ENCODE measurements at places on chromosomes 1 and 21.
A peak's percentile ranks its signal among the peaks of the same experiment; 100 is the strongest.

- DNase-seq = no peak
Measured at GRCh38 chr1:35971601-35972000, 40.7 kb downstream of the AGO3 start.

- DNase-seq = no peak
Measured at GRCh38 chr1:43267291-43267805, 2.4 kb upstream of the TMEM125 start.

DNA sequence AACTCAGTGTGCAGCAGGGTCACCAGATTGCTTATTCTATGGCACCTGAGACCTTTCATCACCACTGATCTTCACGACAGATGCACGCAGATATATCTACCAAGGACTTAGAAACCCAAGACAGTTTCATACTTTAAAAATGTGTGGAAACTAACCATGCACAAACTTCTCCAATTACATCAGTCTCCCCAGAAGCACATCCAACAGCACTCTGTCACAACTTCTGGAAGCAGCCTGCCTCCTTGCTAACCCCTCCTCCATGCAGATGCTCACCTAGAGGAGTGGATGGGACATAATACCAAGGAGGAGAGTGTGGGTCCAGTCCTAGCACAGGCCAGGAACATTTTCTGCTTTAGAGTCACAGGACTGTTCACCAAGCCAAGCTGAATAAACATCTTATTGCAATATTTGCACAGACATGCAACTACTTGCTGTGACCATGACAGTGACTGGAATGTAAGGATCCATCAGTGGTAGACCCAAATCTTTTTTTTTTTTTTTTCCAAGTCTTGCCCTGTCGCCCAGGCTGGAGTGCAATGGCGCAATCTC, 69.4 kb downstream of the HIVEP3 start:
- no peak for DNase-seq

DNA sequence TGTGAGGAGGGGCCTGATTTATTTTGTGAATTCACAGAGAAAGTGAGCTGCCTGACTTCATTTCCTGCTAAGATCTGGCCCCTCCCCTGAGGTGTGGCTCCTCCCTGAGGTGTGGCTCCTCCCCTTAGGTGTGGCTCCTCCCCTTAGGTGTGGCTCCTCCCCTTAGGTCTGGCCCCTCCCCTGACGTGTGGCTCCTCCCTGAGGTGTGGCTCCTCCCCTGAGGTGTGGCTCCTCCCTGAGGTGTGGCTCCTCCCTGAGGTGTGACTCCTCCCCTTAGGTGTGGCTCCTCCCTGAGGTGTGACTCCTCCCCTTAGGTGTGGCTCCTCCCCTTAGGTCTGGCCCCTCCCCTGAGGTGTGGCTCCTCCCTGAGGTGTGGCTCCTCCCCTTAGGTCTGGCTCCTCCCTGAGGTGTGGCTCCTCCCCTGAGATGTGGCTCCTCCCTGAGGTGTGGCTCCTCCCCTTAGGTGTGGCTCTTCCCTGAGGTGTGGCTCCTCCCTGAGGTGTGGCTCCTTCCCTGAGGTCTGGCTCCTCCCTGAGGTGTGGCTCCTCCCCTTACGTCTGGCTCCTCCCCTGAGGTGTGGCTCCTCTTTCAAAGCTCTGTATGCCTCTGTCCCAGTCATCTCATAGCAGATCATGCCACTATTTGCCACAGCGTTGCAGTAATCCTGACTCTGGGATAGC, 26.9 kb upstream of the LRRC3 start:
- DNase-seq = peak; percentile 67

DNA sequence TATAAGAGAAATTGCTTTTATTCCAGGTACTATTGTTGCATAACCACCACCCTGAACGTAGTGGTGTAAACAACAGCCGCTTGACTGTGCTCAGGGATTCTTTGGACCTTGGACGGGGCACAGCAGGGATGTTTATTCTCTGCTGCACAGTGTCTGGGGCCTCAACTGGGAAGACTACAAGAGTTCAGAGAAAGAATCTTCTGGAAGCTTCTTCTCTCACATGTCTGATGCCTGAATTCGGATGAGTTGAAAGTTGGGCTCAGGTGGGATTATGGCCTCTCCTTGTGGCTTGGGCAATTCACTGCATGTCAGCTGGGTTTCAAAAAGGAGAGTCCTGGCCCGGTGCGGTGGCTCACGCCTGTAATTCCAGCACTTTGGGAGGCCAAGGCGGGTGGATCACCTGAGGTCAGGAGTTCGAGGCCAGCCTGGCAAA, 19.0 kb upstream of the SSBP3 start:
- no peak for DNase-seq

DNA sequence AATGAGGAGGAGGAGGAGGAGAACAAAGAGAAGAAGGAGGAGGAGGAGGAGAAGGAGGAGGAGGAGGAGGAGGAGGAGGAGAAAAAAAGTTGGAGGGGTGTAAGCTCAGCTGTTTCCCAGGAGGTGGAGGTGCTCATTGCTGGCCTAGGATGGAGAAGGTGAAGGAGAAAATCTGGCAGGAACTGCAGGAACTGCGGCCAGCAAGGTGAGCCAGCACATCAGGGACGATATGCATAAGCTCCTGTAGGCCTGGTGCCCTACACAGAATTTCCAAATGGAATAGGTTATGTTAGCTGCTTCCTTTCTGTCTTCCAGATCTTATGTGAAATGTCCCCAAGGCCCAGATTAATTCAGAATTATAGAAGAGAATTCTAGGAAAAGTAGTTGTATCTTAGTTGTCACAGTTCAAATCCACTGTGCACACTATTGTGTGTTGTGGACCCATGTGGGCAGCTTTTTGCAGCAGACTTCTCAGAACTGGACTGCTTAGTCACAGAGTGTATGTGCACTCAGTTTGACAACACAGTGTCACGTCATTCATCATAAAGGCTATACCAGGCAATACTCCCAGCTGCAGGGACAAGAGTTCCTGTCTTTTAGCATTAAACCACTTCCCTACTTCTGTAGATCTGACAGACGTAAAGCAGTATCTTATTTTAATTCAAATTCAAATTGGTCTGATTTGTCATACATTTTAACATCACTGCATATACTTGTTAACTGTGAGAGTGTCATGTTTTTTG, 303.7 kb downstream of the HLX start:
- DNase-seq = no peak

DNA sequence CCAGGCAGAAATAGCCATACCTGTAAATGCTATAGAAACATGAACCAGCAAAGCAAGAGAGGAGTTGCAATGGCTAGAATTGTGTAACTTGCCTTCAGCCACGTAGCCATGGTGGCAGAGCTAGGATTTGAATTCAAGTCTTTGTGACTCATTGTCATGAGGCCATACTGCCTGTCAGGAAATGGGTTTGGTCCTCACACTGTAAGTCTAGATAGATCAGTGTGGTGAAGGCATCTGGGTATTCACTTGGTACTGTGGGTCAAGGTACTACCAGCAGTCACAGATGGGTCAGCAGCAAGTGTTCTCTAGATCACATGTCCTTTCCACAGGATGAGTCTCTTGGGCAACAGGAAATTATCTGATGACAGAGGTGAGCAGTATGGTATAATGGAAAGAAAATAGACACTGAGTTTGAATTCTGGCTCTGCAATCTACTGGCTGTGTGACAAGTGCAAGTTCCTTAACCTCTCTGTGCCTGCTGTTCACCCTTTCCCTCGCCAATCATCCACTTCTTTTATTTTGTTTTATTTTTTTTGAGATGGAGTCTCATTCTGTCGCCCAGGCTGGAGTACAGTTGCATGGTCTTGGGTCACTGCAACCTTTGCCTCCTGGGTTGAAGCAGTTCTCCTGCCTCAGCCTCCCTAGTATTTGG, 36.9 kb downstream of the FGGY start:
- DNase-seq = peak; percentile 17

DNA sequence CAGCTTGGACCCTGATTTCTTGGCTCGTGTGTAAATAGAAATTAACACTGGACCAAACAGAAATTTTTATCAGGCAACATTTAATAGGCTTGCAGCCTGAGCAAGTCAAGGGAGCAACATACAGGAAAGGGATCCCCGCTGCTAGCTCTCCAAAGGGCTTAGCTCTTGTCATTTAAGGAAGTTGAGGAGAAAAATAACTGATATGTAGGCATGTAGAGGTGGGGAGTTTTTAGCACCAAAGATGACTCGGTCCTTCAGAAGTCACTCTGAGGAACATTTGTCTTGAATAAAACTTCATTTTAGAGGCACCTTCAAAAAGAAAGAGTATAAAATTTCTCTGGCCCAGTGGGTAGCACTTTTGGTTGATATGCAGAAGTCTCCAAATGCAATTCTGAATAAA, 27.1 kb downstream of the GBP2 start:
- DNase-seq = no peak

- DNase-seq = no peak
Measured at GRCh38 chr1:165235155-165235776, 121.2 kb downstream of the LMX1A start.

GRCh38 chr1:23751050-23751814, 8.0 kb downstream of the ELOA start:
- DNase-seq = peak; percentile 58

DNA sequence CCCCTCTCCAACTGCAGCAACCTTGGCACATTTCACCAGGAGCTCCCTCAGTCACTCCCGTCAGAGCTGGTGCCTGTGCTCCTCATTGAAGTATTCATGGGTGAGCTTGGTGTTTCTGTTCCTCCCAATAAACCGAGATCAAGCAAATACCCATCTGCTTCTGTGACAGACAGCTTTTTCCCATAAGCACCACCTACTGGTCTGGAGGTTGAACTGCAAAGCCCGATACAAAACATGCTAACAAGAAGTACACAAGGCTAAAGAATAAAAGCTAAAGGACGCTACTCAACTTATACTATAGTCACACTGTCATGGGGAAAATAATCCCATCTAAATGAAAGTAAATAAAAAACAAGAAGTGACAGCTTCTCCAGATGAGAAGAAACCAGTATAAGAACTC, 111.9 kb upstream of the C21orf91 start:
- peak; percentile 18 for DNase-seq

DNA sequence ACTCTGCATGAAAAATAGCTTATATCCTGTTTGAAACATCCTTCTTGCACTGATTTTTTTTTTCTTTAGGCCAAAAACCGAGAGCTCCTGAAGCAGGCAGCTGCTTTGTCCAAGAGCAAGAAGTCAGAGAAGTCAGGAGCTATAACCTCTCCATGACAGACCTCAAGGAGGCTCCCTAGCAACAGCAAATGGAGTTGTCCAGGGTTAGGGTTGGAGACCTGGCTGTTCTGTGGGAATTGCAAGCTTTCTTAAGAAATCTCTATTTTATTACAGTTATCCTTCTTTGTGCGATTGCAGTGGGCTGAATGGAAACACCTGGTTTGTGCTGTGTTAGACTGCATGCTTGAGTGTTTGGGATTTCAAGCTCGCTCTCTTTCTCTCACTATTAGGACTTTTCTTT, 12.6 kb upstream of the STX12 start:
- DNase-seq = no peak

DNA sequence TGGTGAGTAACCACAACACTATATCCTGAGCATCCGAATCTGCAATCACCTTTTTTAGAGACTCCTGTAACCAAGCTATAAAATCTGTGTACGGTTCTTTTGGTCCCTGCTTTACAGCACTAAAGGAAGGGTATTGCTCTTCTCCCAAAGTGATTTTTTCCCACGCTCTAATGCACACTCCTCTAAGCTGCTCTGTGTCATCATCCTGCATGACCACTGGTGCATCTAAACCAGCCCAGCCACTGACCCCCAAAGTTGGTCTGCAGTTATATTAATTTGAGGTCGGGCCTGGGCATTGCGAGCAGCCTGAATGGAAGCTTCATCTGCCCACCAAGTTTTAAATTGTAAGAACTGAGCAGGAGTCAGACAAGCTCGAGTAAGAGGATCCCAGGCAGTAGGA, 480.0 kb downstream of the PTPRU start:
- no peak for DNase-seq

GRCh38 chr1:68551459-68551858, 54.6 kb upstream of the DEPDC1 start:
- no peak for DNase-seq

GRCh38 chr1:51282605-51283004, 46.5 kb downstream of the RNF11 start:
- DNase-seq = no peak

DNA sequence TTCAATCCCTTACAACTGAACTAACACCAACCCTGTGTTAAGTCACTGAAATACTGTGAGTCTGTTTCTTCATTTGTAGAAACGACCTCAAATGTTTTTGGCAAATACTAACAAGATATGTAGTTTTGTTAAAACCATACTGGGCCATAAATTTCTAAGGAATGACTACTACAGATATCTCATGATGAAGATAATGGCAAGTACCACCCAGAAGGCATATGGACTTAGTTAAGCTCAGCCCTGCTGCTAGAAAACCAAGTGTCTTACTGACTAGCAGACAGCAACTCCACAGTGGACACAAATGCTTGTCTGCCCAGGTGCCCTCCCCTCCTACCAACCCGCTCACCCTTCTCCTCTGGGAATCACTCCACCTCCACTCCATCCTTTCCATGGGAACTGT, 44.5 kb upstream of the BMP8B start:
- DNase-seq = no peak

DNA sequence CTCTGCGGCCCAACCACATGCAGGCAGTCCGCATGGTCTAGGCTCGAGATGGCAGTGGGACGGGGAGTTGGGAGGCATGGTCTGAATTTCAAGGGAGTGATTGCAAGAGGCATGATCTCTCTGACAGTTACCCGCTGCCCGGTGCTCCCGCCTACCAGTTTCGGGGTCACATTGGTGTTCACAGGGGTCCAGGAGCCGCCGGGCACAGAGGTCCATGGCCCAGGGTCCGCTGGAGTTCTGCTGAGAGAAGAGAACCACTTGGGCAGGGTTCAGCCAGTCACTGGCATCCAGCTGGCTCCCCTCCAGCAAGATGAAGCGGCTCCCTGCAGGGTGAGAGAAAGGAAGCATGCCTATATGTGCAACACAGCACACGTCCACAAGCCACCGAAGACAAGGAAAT, 141.3 kb downstream of the ASTN1 start:
- no peak for DNase-seq

DNA sequence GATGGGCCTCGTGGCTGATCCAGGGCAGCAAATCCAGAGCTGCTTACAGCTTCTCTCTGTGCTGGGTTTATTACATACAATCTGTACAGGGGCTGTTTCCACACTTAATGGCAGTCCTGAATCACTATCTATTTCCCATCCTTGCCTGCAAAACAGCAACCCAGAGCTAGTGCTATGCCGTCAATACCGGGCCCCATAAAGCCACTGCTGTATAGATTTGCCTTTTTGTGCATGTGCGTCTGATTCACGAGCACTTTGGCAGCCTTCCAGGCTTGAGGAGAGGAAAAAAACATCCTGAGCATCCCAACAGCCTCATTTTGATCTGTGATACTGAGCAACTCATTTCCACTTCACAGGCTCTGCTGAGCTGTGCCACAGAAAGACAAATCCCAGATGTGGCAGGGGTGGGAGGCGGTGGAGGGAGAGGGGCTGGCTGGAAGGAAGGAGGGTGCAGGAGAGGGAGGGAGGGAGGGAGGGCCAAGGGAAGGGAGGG, 65.2 kb upstream of the TARBP1 start:
- peak; percentile 74 for DNase-seq
